ENCODE measurements at places on chromosomes 7 and 10.

GRCh38 chr10:82377608-82378007, 502.6 kb downstream of the NRG3 start:
- DNase-seq: no peak

GRCh38 chr7:107563081-107563774, 492 bp downstream of the COG5 start:
- peak; percentile 37 for DNase-seq

GRCh38 chr10:2985729-2986232, 81.6 kb upstream of the PFKP start:
- DNase-seq: no peak

GRCh38 chr7:99171731-99172130, 27.8 kb upstream of the SMURF1 start:
- no peak for DNase-seq

DNA sequence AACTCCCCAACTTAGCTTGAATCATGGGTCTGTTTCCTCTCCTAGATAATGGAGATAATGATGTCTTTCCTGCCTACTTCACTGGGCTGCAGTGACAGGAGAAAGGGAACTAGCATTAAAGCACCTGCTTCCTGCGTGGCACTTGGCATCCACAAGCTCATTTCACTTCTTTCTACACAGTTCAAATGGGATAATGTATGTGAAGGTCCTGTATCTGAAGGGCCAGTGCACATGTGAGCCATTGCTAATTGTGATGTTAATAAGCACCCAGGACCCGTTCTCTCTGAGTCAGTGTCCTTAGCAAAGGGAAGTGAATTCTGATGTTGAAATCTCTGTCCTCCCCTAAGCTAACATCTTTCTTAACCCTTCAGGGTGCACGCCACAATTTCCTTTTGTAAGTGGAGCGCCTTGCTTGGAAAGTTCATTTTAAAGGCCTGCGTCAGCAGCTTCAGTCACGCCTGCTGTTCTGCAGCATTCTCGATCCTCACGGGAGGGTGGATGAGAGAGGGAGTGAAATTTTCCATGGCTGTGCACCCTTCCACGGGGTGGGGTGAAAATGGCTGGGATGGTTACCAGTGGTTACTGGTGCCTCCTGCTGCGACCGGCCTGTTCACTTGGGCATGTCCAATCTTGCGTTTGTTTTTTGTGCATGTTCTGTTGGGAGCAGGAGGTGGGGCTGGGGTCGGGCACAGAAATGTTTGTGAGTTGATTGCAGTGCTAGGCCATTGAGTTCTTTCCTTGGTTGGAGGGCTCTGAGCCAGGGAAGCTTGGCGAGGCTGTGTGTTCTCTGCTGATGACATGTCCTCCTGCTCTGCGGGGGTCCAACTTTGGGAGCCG, 59.2 kb downstream of the HK1 start:
- peak; percentile 65 for DNase-seq

- peak; percentile 34 for DNase-seq
These were observed 50.6 kb upstream of the SRPK2 start for GRCh38 chr7:105439174-105439893.

GRCh38 chr10:58791137-58791536, 278.5 kb downstream of the BICC1 start:
- no peak for DNase-seq

DNA sequence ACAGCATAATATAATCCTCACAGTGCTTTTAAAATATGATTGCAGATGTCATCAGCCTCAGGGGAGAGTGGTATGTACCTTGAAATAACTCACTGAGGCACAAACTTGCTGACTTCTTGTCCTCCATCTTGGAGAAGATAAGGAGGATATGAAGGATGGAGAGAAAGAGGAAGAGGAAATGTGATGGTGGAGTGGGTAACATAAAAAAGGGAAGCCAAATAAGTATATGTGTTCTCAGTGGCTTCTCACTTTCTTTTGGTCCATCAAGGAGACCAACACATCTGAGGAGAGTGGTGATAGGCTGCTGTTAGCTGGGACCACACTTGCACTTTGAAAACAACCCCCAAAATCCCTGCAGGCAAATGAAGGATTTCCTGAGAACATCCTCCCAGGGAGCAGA, 21.6 kb upstream of the ZNF37A start:
- DNase-seq: no peak

- DNase-seq: no peak
These were observed 44.7 kb upstream of the ZEB1 start for GRCh38 chr10:31274310-31274709.

DNA sequence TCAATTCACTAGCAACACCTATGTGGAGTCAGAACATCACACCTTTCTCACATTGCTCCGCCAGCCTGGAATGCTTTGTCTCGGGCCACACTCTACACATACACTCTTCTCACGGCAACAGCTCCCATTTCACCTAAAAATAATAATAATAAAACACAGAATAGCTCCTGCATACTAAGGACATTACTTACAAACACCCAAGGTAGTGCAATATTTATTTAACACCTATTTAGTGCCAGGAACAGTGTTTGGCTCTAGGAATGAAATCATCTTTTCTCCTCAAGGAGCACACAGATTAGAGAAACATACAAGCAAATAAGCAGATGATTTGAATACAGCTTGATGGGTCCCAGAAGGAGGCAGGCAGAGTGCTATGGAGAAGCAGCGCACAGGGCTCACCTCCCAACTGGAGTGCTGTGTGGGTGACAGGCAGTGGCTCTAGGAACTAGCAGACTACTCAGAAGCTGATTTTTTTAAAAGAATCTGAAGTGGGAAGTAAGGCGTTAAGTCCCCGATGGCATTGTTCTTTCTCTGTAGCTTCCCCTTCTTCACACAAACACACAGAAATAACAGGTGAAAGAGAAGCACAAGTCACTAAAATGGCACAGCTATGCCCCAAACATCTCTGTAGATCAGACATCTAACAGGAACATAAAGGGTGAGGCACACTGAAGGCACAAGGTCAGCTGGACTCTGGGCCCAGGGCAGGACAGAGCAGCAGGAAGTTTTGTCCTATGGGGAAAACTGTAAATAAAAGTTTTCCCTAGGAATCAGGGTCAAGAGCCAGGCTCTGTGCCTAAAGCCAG, 16.7 kb downstream of the USP6NL start:
- no peak for DNase-seq

DNA sequence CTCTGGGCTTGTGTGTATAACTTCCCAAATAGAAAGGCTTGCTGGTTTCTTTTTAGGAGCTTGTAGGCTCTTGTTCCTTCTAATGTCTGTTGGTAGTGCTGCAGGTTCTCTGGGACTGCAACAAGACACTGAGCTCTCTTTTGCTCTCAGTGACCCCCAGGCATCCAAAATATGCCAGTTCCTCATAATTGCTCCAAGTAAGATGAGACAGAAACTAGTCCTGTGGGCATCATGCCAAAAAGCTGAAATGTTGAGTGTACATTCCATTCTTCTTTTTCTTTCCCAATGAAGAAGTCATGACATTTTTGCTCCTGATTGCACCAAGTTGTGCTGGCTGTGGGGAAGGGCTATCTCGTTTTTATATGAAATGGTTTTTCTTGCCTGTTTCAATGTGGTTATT, 7.1 kb upstream of the BTBD16 start:
- no peak for DNase-seq

- no peak for DNase-seq
These were observed 75.5 kb upstream of the GTF2I start for GRCh38 chr7:74581916-74582440.

DNA sequence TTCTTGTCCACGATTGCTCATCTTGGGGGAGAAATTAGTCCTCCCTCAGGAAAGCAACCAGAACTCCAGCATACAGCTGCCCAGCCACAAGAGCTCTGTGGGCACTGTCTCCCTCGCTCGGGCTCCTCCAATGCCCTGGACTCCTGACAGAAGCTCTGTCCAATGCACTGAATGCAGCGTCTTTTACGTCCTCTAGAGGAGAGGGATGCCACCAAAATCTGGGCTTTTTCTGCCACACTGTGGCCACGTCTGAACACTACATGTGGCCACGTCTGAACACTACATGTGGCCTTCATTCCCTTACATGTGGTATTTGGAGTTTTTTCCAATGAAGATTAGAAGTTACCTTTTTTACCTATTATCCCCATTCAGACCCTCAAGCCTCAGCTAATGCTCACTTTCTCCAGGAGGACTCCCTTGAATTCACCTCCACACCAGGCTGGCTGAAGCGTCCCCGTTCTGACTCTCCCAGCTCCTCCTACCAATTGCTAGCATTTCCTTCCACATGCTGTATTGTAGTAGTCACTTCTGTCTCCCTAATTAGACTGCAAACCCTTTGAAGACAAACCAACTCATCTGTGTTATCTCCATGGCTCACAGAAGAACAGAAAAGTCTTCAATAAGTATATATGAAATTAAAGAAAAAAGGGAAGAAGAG, 134.3 kb upstream of the PDE1C start:
- peak; percentile 59 for DNase-seq

DNA sequence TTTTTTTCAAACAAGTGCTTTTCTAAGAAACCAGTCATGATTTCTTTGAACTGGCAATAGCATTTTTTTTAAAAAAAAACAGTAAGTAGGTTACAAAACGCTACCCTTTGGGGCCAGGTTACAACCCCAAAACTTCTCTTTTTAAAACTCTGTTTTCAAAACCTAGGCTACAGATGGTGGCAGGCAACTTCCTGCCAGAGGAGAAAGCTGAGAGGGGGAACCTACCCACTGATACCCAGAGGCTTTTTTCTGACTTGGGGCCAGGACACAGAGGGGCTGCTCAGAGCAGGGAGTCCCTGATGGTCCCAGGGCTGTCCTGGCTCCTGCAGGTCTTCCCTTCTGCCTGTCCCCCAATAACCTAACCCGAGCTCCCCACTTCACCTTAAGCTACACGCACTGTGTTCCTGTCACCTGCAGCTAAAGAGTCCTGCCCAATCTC, 6.9 kb downstream of the STN1 start:
- DNase-seq: no peak

- peak; percentile 82 for DNase-seq
These were observed 624 bp upstream of the CEP55 start for GRCh38 chr10:93495654-93496321.

GRCh38 chr10:107692072-107692471, 527.6 kb upstream of the SORCS1 start:
- no peak for DNase-seq

GRCh38 chr7:108263425-108263824, 133.3 kb upstream of the LAMB4 start:
- peak; percentile 78 for DNase-seq

DNA sequence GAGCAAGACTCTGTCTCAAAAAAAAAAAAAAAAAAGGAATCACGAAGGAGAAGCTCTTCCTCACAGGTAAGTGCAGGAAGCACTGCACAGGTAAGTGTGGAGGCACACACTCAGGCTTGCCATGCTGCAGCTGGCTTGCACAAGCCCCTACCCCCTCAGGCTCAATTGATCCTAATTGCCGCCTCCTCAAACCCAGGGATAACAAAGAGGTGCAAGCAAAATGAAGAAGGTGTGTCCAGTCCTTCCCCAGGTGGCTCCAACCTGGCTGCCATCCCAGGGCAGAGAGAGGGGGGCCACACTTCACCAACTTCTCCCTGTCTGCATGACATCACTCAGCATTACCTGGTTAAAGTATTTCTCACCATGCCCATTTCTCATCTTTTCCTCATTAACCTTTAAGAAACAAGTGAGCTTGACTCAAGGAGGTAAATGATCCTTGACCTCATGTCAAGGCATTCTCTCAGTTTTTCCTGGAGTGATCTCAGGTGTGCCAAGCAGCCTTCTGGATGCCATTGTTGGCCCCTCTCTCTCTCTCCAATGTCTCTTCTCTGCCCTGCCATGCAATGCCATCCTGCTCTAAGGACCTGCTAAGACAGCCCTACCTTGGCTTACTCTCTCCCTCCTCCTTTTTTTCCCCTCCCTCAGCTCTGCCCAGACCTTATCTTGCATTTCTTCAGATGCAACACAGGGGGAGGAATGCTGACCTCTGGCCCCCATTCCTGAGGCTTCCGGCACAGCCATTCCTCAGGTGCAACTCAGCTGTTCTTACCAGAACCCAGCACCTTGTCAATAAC, 13.0 kb upstream of the TRPV6 start:
- DNase-seq: peak; percentile 70

DNA sequence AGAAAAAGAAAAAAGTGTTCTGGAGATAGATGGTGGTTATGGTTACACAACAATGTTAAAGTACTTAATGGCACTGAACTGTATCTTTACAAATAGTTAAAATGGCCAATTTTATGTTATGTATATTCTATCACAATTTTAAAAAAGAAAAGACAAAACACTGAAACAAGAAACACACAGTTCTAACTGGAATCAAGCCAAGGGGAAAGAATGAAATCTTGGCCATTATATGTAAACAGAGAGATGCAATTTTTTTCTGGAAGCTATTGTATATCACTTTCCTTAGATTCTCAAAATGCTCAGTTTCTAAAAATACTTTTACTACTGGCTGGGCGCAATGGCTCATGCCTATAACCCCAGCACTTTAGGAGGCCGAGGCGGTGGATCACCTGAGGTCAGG, 4.1 kb downstream of the COA1 start:
- no peak for DNase-seq

- peak; percentile 73 for DNase-seq
These were observed 145.6 kb downstream of the ADAM12 start for GRCh38 chr10:126242397-126243260.

GRCh38 chr7:40847921-40848320, 713.1 kb downstream of the SUGCT start:
- no peak for DNase-seq

- DNase-seq: no peak
These were observed 12.5 kb downstream of the SHOC2 start for GRCh38 chr10:110931769-110932381.

DNA sequence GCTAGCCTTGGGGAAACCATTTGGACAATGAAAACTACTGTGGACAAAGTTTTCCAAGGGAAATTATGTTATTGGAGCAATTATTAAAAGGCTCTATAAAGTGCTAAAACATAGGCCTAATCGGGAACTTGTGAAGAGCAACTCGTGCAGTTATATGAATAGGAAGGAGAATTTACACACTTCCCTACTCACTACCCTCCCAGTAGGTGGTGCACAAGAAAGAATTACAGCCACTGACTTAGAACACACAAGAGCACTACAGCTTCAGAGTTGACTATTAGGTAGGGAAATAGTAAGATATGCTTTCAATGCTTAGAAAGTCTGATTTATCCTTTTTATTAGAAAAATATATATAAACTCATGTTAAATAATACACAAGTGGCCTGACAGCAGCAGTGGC, 47.2 kb downstream of the GSAP start:
- DNase-seq: no peak

DNA sequence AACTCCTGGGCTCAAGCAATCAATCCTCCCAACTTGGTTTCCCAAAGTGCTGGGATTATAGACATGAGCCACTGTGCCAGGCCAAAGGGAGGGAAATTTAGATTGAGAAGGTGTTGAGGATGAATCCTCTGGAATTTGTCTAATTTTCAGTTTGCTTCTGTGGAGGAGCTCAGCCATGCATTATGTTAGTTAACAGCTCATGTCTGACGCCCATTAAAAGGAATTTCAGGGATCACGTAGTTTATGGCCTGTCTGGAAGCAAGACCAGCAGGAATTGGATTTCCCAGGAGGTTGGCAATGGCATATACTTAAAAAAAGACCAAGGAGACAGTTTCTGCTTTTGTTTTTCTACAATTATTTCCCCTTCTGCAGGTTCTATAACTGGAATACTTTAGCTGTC, 165.7 kb downstream of the OTUD1 start:
- no peak for DNase-seq

Data from NCI-H345 (cell line).